ENCODE measurements at places on chromosomes 11 and 22. TPM values are rescaled to one million over a fixed set of nuclear protein-coding genes. Genes with fewer than 3 reads are reported as not detected.

The C11orf91 gene
- 1.3 TPM for total RNA-seq

The REXO2 gene
- 102 TPM for total RNA-seq

The SERPING1 gene
- 1.7 TPM for total RNA-seq

The PLAAT5 gene
- total RNA-seq, result not detected

The ZP1 gene
- total RNA-seq, result not detected

All from A549 treated with RU486 at 1 μM for 4 hours (cell line).